ENCODE measurements at places on chromosomes 3 and 15. TPM values are rescaled to one million over a fixed set of nuclear protein-coding genes. Genes with fewer than 3 reads are reported as not detected.

SLC22A13 gene
- total RNA-seq: not detected

FANCD2OS gene
- total RNA-seq: not detected

TUSC7 gene
- total RNA-seq: not detected

PAK6 gene
- 0.09 TPM for total RNA-seq

AADAC gene
- total RNA-seq: 16.3 TPM

SERPINI2 gene
- total RNA-seq: not detected

CNTN4 gene
- not detected for total RNA-seq

SCAMP5 gene
- 9.3 TPM for total RNA-seq

CAMK2N2 gene
- 0.75 TPM for total RNA-seq

PODXL2 gene
- 11.1 TPM for total RNA-seq

EPHB1 gene
- 0.06 TPM for total RNA-seq

ASB14 gene
- total RNA-seq: not detected

All from A549 treated with ZK216348 at 1 μM for 4 hours (cell line).